Epithelial cell of proximal tubule (primary cell): ENCODE measurements at places on chromosomes 1 and 21. TPM values are rescaled to one million over a fixed set of nuclear protein-coding genes. Genes with fewer than 3 reads are reported as not detected.

DNA sequence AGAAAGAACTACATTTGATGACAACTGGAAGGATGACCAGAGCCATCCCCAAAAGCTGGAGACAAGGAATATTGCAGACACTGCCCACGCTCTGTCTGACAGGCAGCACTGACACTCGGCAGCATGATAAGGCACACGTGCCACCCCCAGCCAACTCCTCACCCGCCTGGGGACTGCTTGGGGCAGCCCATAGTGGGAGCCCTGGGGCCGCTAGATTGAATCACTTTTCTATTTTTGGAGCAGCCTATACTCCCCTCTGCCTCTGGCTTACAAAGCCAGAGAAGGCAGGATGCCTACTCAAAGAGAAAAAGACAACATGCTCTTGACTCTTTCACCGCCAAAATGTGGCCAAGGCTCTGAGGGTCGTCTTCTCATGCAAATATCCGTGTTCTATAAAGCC lies 1.3 kb downstream of the SMG5 start:
- no peak for DNase-seq

DNA sequence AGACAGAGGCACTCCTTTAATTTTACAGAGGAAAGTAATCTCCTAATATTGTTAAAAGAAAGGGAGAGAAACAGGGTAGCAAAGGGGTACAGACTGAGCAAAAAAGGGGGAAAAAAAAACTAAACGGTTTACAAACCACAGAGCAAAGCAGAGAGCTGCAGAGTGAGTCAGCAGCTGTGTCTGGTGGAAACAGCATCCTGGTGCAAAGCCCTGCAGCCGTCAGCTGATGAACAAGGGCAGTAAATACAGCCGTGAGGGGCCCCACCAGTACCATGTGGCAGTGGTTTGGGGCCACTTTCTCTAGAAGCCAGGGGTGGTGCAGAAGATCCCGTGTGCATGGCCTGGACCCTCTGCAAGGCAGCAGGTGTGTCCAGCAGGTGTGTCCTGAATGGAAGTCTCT lies 111.3 kb downstream of the ERG start:
- no peak for DNase-seq

- no peak for DNase-seq
Measured at GRCh38 chr1:52281518-52281917, 84.5 kb downstream of the CC2D1B start.

DNA sequence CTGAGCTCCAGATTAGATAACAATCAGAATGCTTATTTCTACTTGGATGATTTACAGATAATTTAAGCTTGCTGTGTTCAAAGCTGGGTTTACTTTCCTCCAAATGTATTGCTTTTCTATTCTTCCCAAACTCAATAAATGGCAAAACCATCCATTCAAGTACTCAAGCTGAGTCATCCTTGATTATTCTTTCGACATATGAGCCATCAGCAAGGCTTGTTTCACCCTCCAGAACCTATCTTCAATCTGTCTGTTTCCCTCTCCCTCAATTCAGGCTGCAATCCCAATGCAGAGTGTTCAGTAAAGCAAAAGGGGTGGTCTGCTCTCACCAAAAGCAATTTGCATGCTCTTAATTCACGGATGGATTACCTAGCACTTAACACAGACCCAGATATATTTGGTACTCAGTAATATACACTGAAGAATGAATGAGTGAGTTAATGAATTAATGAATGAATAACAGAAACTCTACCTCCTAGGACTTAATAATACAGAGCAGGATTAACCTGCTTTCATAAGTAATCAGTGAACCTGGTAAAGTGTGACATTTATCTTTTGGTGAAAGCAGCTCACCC lies 41.9 kb downstream of the DDR2 start:
- DNase-seq = no peak

DNA sequence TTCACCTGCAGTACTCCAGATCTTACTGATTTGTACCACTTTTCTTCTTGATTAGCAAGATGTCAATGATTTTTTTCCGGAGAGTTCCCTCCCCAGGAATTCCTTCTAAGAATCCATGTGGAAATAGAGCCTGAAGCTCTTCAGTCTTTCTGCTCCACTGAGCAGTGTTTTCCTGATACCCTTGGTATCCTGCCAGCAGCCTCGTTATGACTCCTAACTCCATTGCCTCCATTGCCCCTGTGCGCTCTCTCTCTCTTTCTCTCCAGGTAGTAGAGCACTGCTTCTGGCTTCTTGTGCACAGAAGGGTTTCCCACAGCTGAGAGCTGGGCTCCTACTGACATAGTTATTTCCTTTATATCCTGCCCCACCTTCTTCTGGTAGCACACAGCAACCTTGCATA lies 12.2 kb downstream of the UBE2U start:
- DNase-seq = peak; percentile 86

Gene OR2W3
- 2.2 TPM in 1 of 2 replicates, not detected in the other for total RNA-seq

Gene PDE4B
- total RNA-seq = 2.3 and 3.8 TPM in 2 replicates

GRCh38 chr1:83741348-83741747 lies 257.6 kb downstream of the TTLL7 start:
- no peak for DNase-seq

DNA sequence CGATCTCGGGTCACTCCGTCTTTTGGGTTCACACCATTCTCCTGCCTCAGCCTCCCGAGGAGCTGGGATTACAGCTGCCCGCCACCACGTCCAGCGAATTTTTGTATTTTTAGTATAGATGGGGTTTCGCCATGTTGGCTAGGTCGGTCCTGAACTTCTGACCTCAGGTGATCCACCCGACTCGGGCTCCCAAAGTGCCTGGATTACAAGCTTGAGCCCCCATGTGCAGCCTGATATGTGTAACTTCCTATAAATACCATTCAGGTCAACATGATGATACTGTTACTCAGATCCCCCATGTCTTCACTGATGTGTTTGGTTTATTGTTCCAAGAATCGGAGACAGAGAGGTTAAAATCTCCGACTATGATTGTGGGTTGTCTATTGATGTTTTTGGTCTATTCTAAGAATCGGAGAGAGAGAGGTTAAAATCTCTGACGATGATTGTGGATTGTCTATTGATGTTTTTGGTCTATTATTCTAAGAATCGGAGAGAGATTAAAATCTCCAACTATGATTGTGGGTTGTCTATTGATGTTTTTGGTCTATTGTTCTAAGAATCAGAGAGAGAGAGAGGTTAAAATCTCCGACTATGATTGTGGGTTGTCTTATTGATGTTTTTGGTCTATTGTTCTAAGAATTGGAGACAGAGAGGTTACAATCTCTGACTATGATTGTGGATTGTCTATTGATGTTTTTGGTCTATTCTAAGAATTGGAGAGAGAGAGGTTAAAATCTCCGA lies 17.0 kb downstream of the C1orf159 start:
- no peak for DNase-seq

GRCh38 chr1:101128211-101128727 lies 102.7 kb upstream of the DPH5 start:
- DNase-seq = no peak

Gene MFAP2
- 42.2 and 53.2 TPM in 2 replicates for total RNA-seq

Gene KIF2C
- total RNA-seq = 72.8 and 88.2 TPM in 2 replicates
